ENCODE measurements at places on chromosomes 2 and 18. TPM values are rescaled to one million over a fixed set of nuclear protein-coding genes. Genes with fewer than 3 reads are reported as not detected.

The SLC5A7 gene
- polyA plus RNA-seq, result 0.12 TPM

The POTEE gene
- polyA plus RNA-seq, result not detected

- no peak for DNase-seq
Measured at GRCh38 chr2:230447036-230447435, 31.0 kb downstream of the SP100 start.

GRCh38 chr18:56248610-56249235 is 389.7 kb downstream of the TXNL1 start:
- DNase-seq, result no peak

DNA sequence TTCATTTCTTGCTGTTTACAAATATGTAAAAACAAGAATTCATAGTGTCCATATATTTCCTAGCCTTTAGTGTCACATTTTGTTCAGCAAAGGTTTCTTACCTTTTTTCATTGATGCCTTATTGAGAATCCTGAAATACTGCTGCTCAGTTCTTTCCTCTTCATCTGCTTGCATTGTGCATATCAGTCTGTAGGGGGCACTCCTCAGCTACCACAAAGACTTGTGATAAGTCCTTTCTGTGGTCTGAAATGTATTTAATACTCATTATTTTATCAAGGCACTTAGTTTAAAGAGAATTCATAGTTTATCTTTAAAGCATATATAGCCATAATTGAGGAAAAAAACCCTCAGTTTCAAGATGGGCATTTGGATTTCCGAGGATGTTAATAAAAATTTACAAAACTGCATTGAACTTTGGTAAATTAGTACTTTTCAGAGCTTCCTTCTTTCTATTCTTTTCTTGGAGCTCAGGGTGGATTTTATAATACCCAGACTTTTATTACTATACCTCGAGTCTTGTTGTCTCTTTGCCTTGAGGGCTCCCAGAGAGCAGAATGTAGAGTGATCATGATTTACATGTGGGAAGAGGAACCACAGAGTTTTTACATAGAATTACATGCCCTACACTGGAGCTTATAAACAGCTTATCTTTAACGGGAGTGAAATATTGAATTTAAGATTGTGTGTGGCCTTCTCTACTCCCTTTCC is 570.1 kb downstream of the PLCL1 start:
- DNase-seq, result peak; percentile 12

The HSBP1L1 gene
- polyA plus RNA-seq, result 7.4 TPM

The LRP2 gene
- not detected for polyA plus RNA-seq

- no peak for DNase-seq
Measured at GRCh38 chr2:30277582-30277981, 46.2 kb downstream of the LBH start.

GRCh38 chr2:238160206-238161129 is 1.7 kb downstream of the ERFE start:
- peak; percentile 73 for DNase-seq

- no peak for DNase-seq
Measured at GRCh38 chr2:105315314-105315713, 14.2 kb downstream of the TGFBRAP1 start.

The ADRA2B gene
- polyA plus RNA-seq, result not detected

The PTGR3 gene
- 20.7 TPM for polyA plus RNA-seq
